Fibroblast of gingiva (primary cell): ENCODE measurements at places on chromosomes 12 and 14.

- no peak for DNase-seq
Measured at GRCh38 chr12:12527820-12528296, 34.8 kb downstream of the DUSP16 start.

- no peak for DNase-seq
Measured at GRCh38 chr14:70803321-70804310, 5.7 kb downstream of the MAP3K9 start.

GRCh38 chr12:95956557-95957145 is 13.5 kb downstream of the AMDHD1 start:
- no peak for DNase-seq

- no peak for DNase-seq
Measured at GRCh38 chr12:2395354-2395977, 342.7 kb downstream of the CACNA1C start.

- no peak for DNase-seq
Measured at GRCh38 chr12:78240827-78241226, 410.1 kb downstream of the NAV3 start.

DNA sequence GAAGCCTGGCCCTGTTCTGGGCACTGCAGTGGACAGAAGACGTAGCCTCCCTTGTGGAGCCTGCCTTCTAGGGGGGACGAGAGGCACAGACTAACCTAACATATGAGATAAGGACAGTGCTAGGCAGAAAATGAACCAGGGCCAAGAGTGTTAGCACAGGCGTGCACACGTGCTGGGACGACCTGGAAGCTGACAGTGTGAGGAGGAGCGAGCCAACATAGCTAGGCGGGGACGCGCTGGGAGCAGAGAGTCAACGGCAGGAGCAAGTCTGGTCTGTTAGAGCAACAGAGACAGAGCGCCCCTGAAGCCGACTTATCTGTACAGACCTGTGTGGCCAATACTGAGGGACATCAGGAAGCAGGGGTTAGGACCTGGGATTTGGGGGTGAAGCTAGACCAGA is 8.0 kb downstream of the PXMP2 start:
- DNase-seq, result no peak

- DNase-seq, result peak; percentile 96
Measured at GRCh38 chr14:60648934-60649874, at the start of gene SIX1. SIX1 (minus strand) TSS chr14:60649477; CDS start chr14:60649189, 288 bp downstream.

DNA sequence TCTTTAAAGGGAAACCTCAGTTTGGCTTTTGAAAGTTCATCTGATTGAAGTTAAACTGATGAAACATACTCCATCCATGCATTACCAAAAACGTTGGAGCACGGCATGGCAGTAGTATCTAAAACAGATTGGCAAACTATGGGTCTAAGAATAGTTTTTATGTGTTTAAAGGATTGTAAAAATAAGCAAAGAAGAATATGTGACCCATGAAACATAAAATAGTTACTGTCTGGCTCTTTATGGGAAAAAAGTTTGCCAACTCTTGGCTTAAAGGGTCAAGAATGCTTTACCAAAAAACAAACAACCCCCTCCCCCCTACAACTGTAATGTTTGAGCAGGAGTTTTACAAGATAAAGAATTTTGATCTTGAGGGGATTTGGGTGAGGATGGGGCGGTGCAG is 32.6 kb downstream of the TRAF3 start:
- DNase-seq, result no peak
